ENCODE measurements at places on chromosomes 2 and 18. TPM values are rescaled to one million over a fixed set of nuclear protein-coding genes. Genes with fewer than 3 reads are reported as not detected.

- no peak overlapping the region for H3K27ac ChIP-seq
- no peaks in the 10 kb centered on the region for H3K36me3 ChIP-seq
- no peak for DNase-seq
- no peaks in the 10 kb centered on the region for H3K27me3 ChIP-seq
- H3K4me1 ChIP-seq, result no peaks in the 10 kb centered on the region
Measured at GRCh38 chr2:41283079-41283775, 764.6 kb upstream of the PKDCC start.

SLC14A1 gene
- total RNA-seq, result 0.98 TPM

SLC35F6 gene
- 72.8 TPM for total RNA-seq

VWC2L gene
- total RNA-seq, result not detected

Data from right lobe of liver (tissue), 6 donors.